NCI-H510A treated with DMSO at 0.1 percent for 48 hours (cell line): ENCODE measurements at places on chromosomes 1 and 21.

- DNase-seq, result no peak
These were observed 8.2 kb downstream of the TNN start for GRCh38 chr1:175075572-175076568.

GRCh38 chr1:99623554-99623953 lies 22.4 kb upstream of the PALMD start:
- DNase-seq, result no peak

GRCh38 chr1:150997949-150998348 lies 8.8 kb downstream of the MINDY1 start:
- DNase-seq, result peak; percentile 47

DNA sequence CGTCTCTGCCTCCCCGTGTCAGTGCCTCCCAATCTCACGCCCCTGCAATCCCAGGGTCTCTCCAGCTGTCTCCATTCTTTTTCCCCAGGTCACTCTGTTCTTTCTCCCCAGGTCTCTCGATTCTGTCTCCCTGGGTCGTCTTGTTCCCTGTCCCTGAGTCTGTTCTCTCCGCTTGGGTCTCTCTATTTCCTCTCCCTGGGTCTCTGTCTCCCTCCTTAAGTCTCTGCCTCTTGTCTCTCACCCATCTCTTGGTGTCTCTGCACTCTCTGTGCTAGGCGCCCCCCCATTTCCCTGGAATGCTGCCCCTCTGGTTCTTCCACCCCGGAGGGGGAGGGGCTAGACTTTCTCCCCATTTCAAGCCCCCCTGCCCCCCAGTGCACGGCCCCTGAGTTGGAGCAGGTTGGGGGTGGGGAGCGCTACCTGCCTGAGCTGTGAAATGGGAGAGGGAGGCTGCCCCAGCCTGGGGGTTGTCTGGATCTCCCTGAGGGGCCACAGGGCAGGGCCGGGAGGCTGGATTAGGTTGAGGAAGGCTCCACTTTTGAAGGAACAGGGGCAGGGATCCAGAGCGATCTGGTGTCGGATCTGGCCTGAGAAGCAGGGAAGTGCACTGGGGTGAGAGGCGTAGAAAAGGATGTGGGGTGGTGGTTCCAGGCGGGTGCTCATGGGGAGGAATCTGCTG lies 1.4 kb downstream of the PTPRF start:
- DNase-seq, result peak; percentile 57

DNA sequence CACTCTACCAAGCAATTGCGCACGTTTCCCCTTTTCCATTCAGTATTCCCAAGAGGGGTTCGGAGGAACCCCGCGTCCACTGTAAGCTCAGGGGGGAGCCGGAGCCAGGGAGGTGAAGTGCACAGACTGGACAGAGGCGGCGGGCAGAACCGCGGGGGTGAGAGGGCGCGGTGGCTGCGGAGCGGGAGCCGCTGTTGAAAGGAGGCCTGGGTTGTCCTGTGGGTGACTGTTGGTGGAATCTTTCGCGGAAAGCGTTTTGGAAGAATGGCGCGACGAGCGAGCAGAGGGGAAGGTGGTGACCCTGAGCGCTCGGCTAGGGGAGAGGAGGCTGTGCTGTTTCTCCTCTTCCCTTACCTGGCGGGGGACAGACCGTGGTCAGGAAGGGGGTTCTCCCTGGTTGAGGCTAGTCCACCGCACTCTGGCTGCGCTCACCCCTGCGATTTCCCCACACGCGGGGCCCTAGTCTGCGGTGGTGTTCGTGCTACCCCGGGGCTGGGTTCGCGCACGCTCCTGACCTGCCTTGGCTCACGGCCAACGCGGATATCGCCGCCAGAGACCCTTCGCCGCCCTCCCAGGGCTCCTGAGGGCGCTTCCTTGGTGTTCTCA lies 92.8 kb downstream of the PRKAB2 start:
- no peak for DNase-seq

GRCh38 chr1:23103001-23103889 lies 65.4 kb downstream of the LUZP1 start:
- no peak for DNase-seq

GRCh38 chr1:227748496-227749182 lies 13.4 kb downstream of the SNAP47 start:
- no peak for DNase-seq

DNA sequence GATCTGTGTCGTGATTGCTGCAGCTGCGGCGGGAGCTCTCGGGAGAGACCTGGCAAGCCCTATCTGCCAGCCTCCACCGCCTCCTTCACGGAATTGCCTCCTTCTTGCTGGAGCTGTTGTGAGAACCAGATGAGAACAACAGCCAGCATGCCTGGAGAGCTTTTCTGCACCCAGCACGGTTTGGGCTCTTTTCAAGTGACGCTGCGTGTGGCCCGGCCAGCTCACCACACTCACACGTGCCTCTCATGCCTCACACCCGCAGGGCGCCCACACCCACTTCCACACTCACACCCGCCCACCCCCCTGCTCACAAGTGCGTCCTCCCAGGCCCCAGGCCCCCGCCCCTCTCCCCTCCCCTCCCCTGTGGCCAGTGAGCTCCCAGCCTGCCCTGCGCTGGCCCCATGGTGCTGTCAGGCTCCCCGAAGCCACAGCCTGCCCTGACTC lies 135.7 kb upstream of the RUNX3 start:
- no peak for DNase-seq

DNA sequence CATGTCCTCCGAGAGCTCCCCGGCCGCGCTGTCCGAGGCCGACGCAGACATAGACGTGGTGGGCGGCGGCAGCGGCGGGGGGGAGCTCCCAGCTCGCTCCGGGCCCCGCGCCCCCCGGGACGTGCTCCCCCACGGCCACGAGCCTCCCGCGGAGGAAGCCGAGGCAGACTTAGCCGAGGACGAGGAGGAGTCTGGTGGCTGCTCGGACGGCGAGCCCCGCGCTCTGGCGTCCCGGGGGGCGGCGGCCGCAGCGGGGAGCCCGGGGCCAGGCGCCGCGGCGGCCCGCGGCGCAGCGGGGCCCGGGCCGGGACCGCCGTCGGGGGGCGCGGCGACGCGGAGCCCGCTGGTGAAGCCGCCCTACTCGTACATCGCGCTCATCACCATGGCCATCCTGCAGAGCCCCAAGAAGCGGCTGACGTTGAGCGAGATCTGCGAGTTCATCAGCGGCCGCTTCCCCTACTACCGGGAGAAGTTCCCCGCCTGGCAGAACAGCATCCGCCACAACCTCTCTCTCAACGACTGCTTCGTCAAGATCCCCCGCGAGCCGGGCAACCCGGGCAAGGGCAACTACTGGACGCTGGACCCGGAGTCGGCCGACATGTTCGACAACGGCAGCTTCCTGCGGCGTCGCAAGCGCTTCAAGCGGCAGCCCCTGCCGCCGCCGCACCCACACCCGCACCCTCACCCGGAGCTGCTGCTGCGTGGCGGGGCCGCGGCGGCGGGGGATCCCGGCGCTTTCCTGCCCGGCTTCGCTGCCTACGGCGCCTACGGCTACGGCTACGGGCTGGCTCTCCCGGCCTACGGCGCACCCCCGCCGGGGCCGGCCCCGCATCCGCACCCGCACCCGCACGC lies 547 bp downstream of the FOXD2 start:
- no peak for DNase-seq

DNA sequence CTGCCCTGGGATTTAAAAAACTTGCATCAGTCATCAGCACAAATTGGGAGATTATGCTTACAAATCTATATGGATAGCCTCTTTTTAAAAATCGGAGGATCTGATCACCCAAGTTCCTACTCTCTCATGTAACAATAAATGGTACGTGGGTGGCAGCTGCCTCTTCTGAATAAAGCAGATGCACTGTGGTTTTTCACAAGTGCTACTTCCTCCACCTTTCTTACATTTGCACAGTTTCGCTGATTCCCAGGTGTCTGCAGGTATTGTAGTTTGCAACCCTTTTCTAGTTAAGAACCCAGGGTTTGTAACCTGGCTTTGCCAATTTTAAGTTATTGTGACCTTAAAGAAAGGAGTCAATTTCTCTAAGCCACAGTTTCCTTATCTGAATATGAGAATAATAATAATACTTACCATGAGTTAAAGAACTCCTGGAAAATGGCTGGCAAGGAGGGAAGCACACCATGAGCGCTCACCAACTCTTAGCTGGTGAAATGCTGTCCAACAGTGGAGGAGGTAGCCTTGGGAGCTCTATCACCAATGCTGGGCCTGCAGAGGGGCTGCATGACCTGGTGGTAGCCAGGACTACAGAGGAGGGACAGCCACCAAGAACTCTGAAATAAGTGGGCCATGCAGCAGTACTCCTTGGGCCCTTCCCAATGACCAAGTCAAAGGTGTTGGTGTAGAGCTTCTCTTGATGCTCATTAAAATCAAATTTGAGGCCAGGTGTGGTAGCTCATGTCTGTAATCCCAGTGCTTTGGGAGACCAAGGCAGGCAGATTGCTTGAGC lies 30.2 kb upstream of the KCNA2 start:
- no peak for DNase-seq

GRCh38 chr1:211948377-211948776 lies 87.0 kb downstream of the INTS7 start:
- no peak for DNase-seq

- DNase-seq, result peak; percentile 91
These were observed 13.8 kb downstream of the RASSF5 start for GRCh38 chr1:206521127-206521526.

- peak; percentile 55 for DNase-seq
These were observed 45.5 kb upstream of the RBM15 start for GRCh38 chr1:110293601-110294104.

- DNase-seq, result no peak
These were observed 158.7 kb downstream of the DSCAM start for GRCh38 chr21:40688106-40688864.

GRCh38 chr1:176877557-176877956 lies 287.0 kb downstream of the ASTN1 start:
- DNase-seq, result no peak

DNA sequence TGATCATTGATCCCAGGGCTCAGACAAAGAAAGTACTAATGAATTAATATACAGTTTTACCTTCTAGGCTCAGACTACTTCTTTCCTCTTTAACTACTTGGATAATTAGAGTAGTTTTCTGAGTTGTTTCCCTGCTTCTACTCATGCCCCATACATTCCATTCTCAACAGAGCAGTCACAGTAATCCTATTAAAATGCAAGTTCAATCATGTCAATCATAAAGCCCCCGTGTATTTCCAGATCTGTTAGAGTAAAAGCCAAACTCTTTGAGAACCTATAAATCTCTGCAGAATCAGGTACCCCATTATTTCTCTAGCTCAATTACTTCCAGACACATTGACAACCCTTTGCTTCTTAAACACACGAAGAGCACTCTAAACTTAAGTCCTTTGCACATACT lies 242.1 kb upstream of the PRMT6 start:
- DNase-seq, result no peak

- DNase-seq, result no peak
These were observed 498.2 kb downstream of the PLPP3 start for GRCh38 chr1:56081173-56081572.

DNA sequence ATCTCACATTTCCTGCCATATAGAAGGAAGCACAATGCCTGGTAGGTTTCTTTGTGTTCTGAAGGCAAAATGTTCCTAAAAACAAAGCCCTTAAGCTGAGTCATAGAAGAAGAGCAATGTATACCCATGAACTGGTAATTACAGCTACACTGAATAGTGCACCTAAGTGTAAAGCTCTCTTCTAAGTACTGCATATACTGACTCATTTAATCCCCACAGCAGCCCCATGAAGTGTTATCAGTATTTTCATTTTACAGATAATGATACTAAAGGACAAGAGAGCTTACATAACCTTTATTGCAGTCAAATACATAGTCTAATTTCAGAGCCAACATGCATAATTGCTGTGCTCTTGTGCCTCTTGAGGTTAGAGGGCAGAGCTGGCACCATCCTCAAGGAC lies 239.9 kb downstream of the DPYD start:
- DNase-seq, result peak; percentile 67

- DNase-seq, result no peak
These were observed 52.8 kb downstream of the WNT9A start for GRCh38 chr1:227894831-227895451.

GRCh38 chr1:222068937-222069336 lies 327.0 kb upstream of the DUSP10 start:
- DNase-seq, result no peak

DNA sequence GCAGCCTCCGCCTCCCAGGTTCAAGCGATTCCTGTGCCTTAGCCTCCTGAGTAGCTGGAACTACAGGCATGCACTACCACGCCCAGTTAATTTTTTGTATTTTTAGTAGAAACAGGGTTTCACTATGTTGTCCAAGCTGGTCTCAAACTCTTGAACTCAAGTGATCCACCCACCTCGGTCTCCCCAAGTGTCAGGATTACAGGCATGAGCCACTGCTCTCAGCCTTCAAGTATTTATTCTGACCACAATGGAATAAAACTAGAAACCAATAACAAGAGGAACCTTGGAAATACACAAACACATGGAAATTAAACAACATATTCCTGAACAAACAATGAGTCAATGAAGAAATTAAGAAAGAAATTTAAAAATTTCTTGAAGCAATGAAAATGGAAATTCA lies 32.7 kb upstream of the DR1 start:
- no peak for DNase-seq

DNA sequence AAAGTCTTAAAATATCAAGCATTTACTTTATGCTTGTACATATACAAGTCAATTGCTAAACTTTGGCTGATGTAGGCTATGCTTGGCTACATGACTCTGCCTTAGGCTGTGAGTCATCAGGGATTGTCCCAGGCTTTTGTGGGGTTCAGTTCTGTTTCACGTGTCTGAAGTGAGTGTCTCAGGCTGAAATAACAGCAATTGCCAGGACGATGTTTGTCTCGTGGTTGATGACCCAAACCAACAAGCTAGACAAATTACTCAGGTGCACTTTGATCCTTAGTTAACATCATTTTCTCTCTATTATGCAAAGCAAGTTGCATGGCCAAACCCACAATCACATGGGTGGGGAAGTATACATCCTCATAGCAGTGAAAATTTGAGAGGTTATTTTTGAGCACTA lies 410.1 kb downstream of the BRINP3 start:
- DNase-seq, result no peak

GRCh38 chr1:213264531-213264930 lies 213.5 kb downstream of the RPS6KC1 start:
- DNase-seq, result no peak

GRCh38 chr1:29711582-29712283 lies 475.4 kb downstream of the PTPRU start:
- DNase-seq, result no peak

GRCh38 chr1:87922885-87923284 lies 594.2 kb downstream of the LMO4 start:
- no peak for DNase-seq

- DNase-seq, result no peak
These were observed 14.4 kb upstream of the ENAH start for GRCh38 chr1:225667362-225667761.

DNA sequence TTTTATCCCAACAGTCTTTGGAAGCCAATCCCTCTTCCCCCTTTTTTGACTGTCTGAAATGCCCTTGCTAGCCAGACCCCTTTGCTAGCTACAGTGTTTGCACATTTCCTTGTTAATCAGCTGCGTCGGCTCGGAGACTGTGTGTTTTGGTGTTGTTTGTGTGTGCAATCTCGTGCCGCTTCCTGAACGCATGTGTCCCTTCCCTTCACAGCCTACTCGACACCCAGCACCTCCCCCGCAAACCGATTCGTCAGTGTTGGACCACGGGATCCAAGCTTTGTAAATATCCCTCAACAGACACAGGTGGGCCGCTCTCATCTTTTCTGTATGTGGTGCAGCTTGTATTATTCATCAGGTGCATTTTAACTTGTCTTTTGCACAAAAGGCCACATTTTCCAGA lies 298.7 kb downstream of the TM2D1 start:
- DNase-seq, result peak; percentile 75

GRCh38 chr1:173601588-173601987 lies 1.3 kb downstream of the SLC9C2 start:
- no peak for DNase-seq
